ENCODE measurements at places on chromosomes 5 and 9.

DNA sequence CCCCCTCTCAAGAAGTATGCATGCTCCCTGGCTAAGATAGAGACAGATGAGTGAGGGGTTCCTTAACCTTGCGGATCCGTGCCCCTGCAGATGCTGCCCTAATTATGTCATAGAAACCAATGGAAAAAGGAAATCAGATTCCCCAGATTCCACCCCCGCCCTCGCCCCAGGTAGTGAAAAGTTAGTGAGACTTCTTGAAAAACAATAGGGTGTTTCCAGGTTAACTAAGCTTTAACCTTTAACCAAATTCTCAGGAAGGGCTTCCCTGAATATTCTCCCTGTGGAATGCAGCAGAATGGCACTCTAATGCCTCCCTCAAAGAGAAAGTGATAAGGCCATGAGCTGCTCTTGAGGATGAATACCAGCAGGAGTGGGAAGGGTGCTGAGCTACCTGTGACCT lies 116.0 kb upstream of the RANBP3L start:
- DNase-seq, result no peak

GRCh38 chr9:17528859-17529258 lies 50.0 kb upstream of the SH3GL2 start:
- no peak for DNase-seq

DNA sequence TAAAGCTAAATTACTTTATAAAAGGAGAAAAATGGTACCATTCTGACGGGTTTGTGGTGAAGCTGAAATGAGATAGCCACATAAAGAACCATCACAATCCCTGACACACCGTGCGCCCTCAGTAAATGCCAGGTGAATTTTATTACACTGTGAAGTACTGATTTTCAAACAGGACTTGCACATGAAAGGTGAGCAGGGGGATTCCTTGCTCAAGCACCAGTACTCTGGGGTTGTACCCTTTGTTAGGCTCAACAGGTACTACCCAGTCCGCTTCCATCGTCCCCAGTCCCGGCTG lies 419 bp upstream of the RABGAP1 start:
- DNase-seq, result no peak

DNA sequence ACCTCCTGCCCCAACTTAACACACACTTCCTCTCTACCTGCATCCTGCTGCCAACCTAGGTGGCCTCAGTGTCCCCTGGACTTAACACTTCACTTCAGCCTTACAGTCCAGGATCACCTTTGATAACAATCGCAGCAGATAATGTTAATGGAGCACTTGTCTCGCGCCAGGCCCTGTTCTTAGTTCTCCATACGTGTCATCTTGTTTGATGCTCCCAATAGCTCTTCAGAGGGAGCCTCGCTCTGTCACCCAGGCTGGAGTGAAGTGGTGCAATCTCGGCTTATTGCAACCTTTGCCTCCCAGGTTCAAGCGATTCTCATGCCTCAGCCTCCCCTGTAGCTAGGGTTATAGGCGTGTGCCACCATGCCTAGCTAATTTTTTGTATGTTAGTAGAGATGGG lies 62.7 kb upstream of the SHB start:
- no peak for DNase-seq

GRCh38 chr5:32297181-32298058 lies 15.3 kb downstream of the MTMR12 start:
- no peak for DNase-seq

- no peak for DNase-seq
Observed at GRCh38 chr9:38670542-38671371, 49.2 kb downstream of the FAM240B start.

DNA sequence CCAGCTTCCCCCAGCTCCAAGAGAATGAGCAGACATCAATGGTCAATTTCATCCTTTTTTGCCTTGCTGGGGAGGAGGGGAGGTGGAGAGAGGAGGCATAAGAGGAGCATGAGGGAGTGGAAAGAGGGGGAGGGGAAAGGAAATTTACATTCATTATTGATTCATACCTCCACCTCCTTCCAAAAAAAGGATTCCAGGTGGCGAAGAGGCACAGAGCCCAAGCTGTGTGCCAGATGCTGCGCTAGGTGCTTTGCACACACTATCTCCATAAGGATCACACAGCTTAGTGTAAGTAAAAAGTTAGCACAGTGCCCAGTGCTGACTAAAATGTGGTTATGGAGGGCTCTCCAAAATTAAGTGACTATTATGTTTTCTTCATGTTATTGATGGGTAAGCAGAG lies 11.0 kb downstream of the ASTN2 start:
- no peak for DNase-seq

- DNase-seq, result no peak
Observed at GRCh38 chr5:76479973-76480667, 77.0 kb downstream of the IQGAP2 start.

GRCh38 chr5:180631549-180632383 lies 17.6 kb downstream of the FLT4 start:
- no peak for DNase-seq

DNA sequence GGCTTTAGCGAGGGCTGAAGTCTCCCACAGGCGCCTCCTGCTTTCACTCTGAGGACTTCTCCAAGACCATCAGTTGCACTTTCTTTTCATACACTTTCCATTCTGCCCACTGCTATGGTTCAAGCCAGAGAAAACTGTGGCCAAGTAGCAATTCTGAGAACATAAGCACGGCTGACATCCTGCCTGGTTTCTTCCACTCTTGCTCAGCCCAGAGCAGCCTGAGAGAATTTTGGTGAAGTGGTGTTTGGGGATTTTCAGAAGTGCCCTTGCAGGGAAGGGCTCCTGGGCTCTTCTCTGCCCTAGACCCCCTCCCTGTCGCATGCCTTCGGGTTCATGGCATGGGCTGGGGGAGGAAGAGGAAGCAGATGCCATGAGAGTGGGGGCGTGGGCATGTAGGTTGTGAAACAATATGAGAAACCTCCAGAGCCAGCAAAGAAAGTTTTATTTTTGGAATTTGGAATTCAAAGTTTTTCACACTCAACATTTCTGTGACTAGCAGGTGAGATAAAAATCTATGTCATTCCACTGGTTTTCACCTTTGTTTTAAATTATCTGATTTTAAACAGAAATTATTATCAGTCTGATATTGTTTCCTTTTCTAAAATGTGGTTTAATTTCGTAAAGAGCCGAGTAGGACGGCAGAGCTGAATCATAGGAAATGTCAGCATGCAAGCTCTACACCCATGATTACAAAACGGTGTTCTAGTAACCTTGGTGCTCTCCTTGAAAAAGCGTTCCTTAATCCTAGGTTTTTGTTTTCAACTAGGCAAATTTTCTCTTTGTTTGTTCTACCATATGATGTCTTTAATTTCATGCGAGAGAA lies 27.8 kb upstream of the TNFSF8 start:
- no peak for DNase-seq

- no peak for DNase-seq
Observed at GRCh38 chr5:42655982-42656650, 100.5 kb upstream of the CCDC152 start.

GRCh38 chr9:81245254-81245956 lies 443.9 kb downstream of the TLE1 start:
- no peak for DNase-seq

DNA sequence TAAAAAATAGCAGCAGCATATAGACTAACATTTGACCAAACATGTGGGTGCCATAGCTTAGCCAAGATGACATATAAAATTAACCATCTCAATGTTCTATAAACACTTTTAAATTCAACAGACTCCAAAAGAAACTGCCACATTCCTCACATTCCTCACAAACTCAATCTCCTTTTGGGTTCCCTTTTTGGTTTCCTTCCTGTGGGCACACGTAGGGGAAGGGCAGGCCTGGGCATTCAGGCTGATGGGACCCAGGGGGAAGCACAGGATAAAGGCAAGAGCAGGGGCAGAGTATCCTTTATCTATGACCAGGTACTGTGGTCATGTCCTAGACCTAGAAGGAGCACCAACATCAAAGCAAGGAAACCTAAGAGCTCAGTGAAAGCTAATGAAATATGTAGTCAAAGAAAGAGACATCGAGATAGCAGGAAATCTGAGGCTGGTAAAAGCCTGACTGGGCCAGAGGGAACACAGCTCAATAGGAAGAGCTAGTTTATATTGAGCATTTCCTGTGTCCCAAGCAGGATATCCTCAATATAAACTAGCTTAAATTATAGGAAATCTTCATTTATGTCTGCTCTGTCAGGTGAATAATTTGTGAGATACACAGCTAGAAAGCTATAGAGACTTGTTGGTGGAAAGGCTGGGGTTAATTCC lies 13.6 kb upstream of the ERAP1 start:
- no peak for DNase-seq

GRCh38 chr9:84822589-84823233 lies 153.2 kb downstream of the NTRK2 start:
- no peak for DNase-seq

DNA sequence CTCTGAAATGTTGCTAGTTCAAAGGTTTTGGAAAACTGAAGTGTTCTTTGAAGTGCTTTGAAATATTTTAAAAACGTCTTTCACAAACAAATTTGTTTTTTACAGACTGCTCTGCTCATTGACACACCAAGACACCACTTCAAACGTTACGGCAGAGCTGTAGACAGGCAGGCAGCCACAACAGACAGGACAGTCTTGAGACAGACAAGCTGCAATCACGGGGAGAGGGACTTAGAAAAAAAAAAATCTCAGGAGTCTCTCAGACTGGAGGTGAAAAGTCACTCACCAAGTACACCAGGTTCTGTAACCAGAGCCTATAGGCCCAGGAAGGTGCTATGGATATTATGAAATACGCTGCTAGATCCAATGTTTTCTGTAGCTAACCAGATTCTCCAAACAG lies 135.4 kb downstream of the ISL1 start:
- DNase-seq, result no peak
